ENCODE measurements at places on chromosomes 4 and X.

GRCh38 chr4:1152290-1152689, 20.1 kb downstream of the SPON2 start:
- no peak for DNase-seq

- no peak for DNase-seq
Measured at GRCh38 chr4:178976861-178977260, 1534.6 kb upstream of the AGA start.

GRCh38 chr4:144782345-144782744, 136.4 kb downstream of the HHIP start:
- DNase-seq = no peak

GRCh38 chr4:41703785-41704184, 44.7 kb downstream of the PHOX2B start:
- DNase-seq = no peak

- no peak for DNase-seq
Measured at GRCh38 chrX:15430584-15430983, 46.4 kb upstream of the VEGFD start.

- DNase-seq = no peak
Measured at GRCh38 chr4:114046331-114046730, 66.9 kb upstream of the ARSJ start.

GRCh38 chr4:6423575-6423974, 48.8 kb downstream of the PPP2R2C start:
- no peak for DNase-seq
